Muscle of arm (tissue), 14 donors: ENCODE measurements at places on chromosomes 7 and 10. TPM values are rescaled to one million over a fixed set of nuclear protein-coding genes. Genes with fewer than 3 reads are reported as not detected.
A peak's percentile ranks its signal among the peaks of the same experiment; 100 is the strongest.

DNA sequence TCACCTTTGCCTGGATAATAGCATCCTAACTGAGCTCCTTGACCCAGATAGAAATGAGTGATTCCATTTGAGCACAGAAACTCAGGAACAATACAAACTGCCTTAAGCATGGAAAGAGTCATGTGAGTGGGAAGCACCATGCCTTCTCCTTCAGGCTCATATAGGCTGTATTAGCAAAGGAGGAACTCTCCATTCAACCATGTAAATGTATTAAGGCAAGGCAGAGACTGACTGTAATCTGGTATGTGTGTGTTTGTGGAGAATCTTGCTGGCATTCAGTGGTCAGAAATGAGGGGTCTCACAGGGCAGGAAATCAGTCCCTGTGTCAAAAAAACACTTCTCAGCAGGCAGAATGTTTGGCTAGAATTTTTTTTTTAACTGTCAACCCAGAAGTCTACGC is 40.2 kb downstream of the COA1 start:
- no peak for DNase-seq

DNA sequence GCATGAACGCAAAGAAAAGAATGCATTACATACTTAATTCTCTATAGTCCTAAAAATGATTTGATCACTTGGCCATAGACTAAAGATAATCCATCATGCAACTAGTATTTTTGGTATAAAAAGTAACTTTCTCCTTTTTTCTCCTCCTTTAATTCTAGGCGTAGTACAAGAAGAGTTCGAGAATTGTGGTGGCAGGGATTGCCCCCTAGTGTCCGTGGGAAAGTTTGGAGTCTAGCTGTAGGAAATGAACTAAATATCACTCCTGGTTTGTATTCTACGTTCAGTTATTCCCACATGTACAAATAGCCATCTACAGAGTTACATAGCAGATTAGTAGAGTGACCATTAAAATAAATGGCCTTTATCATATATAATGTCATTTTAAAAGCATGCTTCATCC is 45.5 kb upstream of the HELLS start:
- DNase-seq, result no peak

Gene GALNT17
- polyA plus RNA-seq, result 27.4 TPM

- DNase-seq, result no peak
These were observed 194.2 kb downstream of the SLC25A13 start for GRCh38 chr7:96127746-96128145.

DNA sequence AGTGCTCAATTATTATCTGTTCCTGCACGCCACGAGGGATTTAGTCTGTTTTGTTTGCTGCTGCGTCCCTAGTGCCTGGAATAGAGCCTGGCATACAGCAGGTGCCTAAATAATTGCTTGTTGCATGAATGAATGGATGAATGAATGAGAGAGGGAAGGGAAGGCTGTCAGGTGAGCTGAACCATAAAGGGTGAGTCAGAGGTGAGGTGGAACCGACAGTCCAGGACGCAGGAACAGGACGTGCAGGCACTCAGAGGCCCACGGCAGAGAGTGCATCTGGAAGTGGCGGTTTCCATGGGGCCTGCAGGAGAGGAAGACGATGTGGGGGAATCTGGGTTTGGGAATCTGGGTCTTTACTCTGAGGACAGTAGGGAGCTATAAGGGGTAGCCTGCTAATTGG is 17.7 kb upstream of the PPIF start:
- no peak for DNase-seq

DNA sequence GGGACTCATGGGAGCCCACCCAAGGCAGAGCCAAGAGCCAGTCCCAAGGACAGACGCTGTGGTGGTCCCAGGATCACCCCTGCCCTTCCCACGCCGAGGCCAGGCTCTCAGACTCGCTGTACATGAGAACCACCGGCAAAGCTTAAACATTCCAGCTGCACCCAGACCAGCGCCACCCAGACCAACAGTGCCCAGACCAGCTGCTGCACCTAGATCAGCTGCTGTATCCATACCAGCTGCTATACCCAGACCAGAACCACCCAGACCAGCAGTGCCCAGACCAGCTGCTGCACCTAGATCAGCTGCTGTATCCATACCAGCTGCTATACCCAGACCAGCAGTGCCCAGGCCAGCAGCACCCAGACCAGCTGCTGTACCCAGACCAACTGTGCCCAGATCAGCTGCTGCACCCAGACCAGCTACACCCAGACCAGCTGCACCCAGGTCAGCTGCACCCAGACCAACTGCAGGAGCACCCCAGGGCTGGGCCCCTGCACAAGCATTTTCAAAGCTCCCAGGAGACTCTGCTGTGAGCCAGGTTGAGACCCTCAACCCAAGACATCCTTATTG is 47.9 kb upstream of the CNPY1 start:
- DNase-seq, result no peak

Gene NRAP
- 15.3 TPM for polyA plus RNA-seq

- peak; percentile 74 for DNase-seq
These were observed 28.5 kb downstream of the RET start for GRCh38 chr10:43105102-43105955.

DNA sequence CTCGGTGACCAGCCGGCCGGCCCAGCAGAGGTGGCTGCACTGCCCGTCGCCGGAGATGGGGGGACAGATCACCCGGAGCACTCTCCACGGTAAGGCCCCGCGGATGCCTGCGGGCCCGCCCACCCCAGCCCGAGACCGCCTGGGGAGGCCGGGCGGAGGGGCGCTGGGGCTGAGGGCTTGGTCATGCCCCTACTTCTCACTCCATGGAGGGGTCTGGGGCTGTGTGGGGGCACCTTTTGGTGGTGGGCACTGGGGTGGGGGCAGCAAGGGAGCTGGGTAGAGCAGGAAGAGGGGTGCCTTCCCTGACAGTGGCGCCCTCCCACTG is 61.8 kb downstream of the NEURL1 start:
- no peak for DNase-seq

Gene CCL26
- 0.57 TPM for polyA plus RNA-seq

GRCh38 chr10:113126229-113127201 is 176.5 kb downstream of the TCF7L2 start:
- DNase-seq, result no peak

GRCh38 chr10:108775911-108776475 is 1147.3 kb downstream of the XPNPEP1 start:
- DNase-seq, result no peak

Gene PKD1L1
- polyA plus RNA-seq, result 1.2 TPM

Gene CLDN3
- polyA plus RNA-seq, result 0.25 TPM

Gene SUMF2
- polyA plus RNA-seq, result 715 TPM

Gene SYNPO2L
- 261 TPM for polyA plus RNA-seq
